Activated T-cell treated with anti-CD3 and anti-CD28 coated beads for 24 hours (primary cell): ENCODE measurements at places on chromosomes 11 and 22.

DNA sequence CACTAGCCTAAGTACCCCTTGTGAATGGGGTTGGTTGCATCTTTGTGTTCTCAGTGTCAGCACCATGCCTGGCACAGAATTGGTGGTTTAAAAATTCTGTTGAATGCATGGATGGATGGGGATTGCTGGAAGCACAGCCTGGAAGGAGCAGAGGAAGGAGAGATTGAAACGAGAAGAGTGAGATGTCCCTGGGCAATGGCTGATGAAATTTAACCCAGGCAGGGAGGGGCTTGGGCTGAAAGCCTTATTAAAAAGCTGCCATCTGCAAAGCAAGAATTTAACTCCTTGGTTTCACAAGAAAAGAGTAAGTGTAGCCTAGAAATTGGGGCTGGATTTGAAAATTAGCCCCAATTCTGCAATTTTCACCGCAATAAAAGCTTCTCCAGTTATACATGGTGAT is 126.7 kb downstream of the TEAD1 start:
- DNase-seq = no peak

- DNase-seq = no peak
Measured at GRCh38 chr11:69659591-69659990, 15.6 kb downstream of the LTO1 start.

- no peak for DNase-seq
Measured at GRCh38 chr11:26741036-26741435, 19.2 kb upstream of the SLC5A12 start.

DNA sequence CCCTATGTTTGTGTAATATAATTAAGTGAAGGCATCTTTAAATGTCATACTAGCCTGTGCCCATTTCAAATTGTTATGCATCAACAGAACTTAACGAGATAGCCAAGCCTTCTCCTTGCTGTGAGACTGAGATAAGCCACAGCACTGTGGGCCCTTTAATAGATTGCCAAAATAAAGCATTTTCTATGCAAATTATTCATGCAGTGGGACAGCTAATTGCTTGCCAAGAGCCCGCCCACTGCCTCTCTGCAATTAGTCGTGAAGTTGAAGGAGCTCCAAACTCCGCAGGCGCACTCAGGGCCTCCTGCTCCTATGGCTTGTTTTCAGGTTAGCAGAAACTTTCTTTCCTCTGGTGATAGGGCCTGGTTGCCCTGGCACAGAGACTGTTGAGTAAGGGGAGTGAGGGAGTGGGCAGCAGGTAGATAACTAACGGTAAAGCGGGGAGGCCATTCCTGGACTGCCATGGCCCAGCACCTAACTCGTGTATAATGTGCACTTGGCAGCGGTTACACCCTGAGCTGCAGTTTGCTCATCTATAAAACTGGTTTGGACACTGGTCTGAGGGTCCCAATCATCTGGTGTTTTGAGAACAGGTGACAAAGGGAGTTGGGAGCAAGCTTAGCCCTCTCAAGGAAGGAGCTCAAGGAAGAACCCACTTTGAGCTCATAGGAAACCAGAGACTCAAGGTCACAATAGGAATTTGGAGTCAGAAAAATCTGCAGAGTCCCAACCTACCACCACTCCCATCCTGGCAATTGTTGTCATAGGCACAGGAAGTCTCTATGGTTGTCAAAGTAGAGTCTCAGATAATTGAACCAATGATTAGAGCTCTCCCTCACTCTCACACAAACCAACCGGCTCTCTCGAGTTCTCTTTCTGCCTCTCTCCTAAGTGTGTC is 33.9 kb upstream of the RIC3 start:
- DNase-seq = no peak

- peak; percentile 57 for DNase-seq
Measured at GRCh38 chr11:134050541-134051383, 18.1 kb upstream of the JAM3 start.

GRCh38 chr22:43990044-43990443 is 34.1 kb upstream of the PARVB start:
- no peak for DNase-seq
